ENCODE measurements at places on chromosomes 7 and 10.

- no peak for DNase-seq
These were observed 25.5 kb upstream of the TSPAN33 start for GRCh38 chr7:129118976-129119375.

DNA sequence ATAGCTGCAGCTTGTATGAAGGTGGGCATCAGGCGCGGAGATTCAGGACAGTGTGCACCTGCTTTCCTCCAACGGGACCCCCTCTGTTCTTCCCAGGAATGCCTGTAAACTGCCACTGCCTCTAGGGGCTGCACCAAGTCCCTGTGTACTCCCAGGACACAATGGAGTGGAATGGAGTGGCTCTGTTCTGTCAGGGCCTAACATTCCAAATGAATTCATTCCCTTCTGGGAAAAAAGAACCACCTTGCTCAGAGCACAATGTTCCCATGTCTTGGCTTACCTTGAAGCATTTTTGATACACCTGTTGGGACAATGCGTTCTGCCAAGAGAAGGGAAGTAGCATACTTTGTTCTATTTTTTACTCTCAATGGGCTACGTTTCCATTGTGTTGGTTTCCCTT lies 339.4 kb downstream of the FRMD4A start:
- no peak for DNase-seq

DNA sequence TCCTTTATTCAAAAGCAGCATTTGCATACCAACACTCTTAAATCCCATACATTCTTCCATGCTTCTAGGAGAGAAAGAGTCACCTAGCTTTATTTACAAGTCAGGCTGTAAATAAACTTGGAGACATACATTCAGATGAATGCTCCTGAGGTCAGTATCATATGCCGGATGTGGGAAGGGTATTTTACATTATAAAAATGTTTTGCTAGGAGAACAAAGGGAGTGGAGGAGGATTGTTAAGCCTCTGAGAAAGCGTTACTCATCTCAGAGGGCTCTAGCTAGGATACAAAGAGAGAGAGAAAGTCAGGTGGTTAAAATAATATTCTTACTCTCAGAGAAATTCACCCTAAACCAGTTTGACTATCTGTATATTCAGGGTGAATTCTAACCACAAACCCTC lies 300.9 kb upstream of the NPSR1 start:
- DNase-seq: peak; percentile 59

GRCh38 chr10:114684822-114685209 lies 26.7 kb upstream of the ABLIM1 start:
- DNase-seq: no peak

DNA sequence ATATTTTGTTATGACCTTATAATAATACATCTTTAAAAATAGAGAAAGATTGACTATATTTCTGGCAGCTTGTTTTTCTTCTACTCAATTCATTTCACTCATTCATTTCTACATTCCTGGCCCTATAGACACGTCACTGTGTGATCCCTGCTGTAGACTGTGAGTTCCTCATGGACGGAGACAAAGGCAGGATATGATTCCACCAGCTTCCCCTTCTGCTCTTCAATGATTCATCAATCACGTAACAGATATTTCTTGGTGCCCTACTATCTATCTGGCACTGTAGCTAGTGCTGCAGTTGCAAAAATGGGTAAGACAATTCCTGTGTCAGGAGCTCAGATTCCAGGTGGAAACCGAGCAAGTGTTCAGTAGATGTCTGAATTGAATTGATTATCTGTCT lies 415.0 kb downstream of the SFMBT2 start:
- DNase-seq: no peak

DNA sequence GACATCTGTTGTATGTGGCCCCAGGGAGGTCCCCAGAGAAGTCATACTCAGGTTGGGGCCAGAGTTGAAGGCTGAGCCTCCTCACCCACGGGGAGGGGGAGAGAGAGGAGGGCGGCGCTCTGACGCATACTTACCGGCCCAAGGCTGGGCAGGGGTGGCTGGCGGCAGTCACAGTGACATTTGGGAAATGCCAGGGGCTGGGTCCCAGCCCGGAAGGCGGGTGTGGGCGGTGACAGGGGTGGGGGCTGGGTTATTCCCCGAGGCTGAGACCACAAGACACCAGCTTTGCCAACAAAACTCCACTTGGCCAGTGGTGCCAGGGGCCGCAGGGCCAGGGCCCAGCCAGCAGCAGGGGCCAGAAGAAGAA lies 41.1 kb downstream of the RASGEF1A start:
- no peak for DNase-seq

DNA sequence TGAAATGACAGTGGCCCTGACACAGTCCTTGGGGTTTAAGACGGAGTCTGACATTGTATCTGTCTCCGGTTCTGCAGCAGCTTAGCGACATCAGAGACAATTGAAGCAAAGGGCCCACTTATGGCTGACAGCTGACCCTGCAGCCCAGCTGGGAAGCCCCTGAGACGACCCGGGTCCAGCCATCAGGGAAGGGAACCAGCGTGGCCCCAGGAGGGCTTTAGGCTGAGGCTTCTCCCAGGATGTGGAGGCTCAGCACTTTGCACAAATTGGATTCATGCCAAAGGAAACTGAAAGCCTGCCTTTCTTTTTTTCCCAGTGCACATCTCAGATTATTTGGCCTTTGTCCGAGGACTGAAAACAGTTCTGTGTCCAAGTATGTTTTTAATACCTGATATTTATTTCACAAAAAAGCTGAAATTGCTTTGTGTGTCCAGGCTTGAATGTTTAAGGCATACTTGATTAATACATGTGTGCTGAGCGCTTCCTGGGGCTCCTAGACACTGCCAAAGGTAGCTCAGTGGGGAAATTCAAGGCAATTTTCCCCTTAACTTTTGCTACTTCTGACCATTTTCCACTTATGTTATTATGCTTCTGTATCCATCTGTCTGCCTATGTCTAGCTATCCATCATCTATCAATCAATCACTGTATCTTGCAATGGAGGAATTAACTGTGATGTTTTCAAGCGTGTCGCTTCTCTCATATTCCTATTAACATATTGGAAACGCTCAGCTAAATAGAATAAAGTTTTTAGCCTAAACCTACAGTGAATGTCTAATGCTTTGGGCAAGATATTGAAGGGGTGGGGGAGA lies 34.8 kb downstream of the KLF6 start:
- DNase-seq: no peak

- no peak for DNase-seq
These were observed 4.7 kb upstream of the NRCAM start for GRCh38 chr7:108460964-108461363.

DNA sequence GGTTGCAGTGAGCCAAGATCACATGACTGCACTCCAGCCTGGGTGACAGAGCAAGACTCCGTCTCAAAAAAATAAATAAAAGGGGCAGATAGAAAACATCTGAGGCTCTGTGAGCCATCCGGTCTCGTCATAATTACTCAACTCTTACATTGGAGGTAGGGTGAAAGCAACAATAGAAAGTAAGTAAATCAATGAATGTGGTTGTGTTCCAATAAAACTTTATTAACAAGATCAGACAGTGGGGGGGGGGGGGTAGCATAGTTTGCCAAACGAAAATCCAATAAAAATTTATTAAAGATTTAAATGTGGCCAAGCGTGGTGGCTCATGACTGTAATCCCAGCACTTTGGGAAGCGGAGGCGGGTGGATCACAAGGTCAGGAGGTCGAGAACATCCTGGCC lies 2.8 kb upstream of the ZFAND4 start:
- DNase-seq: no peak

All from NCI-H526 (cell line).